Pancreas (tissue), 10 donors: ENCODE measurements at places on chromosomes 7 and 10.

GRCh38 chr10:5198386-5198785, 1.7 kb downstream of the AKR1C4 start:
- no peak for DNase-seq

DNA sequence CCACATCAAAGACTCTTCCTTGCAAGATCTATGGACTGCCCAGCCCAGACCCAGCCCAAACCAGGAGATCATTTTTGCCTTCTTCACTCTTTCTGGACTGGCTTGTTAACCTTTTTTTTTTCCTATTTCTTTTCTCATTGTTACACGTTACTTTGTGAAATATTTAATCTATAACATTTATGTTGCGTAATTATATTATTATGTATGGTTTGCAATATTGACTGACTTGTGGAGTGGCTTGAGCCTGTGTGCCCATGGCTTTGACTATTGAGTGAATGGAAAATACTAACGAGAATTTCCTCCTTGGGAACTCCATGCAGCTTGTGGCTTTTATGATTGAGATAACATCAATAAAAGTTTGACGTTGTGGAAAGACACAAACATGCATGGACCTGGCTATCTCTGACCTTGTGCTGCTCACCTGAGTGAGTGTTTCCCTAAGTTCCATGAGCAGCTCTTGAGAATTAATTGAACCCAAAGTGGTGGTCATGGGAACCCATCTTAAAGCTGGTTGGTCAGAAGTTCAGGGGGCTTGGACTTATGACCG, 1641.3 kb upstream of the LRRTM3 start:
- no peak for DNase-seq

DNA sequence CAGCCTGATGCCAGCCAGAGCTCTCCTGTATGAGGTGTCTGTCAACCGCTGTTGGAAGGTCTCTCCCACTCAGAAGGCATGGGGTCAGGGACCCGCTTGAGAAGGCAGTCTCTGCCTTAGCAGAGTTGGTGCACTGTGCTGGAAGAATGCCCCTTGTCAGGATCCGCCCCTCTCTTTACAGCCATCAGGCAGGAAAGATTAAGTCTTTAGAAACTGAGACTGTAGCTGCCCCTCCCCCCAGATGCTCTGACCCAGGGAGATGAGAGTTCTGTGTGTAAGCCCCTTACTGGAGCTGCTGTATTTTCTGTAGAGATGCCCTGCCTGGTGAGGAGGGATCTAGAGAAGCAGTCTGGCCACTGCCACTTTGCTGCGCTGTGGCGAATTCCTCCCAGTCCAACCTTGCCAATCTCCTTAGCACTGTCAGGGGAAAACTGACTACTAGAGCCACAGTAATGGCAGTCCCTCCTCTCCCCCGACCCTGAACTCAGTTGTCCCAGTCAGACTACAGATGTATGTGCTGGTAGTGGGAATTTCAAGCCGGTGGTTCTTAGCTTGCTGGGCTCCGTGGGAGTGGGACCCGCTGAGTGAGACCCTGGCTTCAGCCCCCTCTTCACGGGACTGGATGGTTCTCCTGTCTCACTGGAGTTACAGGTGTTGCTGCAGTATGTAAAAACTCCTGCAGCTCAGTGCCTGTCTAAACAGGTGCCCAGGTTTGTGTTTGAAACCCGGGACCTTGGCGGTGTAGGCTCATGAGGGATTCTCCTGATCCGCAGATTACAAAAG, 285.5 kb upstream of the ZWINT start:
- no peak for DNase-seq

DNA sequence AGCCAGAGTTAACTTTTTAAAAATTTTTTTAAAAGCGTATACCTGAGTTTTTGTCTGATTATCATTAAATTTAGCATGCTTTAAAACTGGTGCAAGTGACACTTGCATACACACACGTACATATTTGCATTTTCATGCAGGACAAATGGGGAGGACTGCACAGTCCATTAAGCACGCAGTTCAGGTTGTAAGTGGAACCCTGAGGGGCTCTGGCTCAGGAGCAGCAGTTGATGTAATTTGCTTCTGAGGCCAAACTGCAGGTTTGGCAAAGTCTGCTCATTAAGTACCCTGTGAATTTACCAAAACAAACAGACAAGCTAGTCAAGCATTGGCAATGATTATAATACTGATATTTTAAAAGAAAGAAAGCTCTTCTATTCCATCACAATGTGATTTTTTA, 215.8 kb upstream of the PFKP start:
- DNase-seq = no peak
